Right atrium auricular region (tissue), 2 donors: ENCODE measurements at places on chromosomes 6 and 20. TPM values are rescaled to one million over a fixed set of nuclear protein-coding genes. Genes with fewer than 3 reads are reported as not detected.

The FAM83B gene
- 19.6 TPM for total RNA-seq

DNA sequence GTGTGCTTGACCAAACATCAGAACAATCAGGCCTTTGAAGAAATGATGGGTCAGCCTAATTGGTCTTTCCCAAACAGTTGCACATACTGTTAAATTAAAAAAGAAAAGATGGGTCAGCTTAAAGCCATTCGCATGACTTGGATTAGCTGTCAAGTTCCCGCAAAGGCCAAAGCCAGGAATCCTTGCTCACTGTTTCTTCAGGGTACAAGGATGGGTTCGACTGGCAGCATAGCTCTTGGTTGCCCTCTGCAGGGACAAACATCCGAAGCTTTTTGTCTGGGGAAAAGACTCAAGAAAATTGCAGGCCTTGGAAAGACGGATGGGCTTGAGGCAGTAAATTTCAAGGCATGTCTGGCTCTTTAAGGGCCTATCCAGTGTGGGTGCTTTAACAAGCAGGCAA lies 168.0 kb downstream of the HDGFL1 start:
- peak; percentile 59 for DNase-seq

DNA sequence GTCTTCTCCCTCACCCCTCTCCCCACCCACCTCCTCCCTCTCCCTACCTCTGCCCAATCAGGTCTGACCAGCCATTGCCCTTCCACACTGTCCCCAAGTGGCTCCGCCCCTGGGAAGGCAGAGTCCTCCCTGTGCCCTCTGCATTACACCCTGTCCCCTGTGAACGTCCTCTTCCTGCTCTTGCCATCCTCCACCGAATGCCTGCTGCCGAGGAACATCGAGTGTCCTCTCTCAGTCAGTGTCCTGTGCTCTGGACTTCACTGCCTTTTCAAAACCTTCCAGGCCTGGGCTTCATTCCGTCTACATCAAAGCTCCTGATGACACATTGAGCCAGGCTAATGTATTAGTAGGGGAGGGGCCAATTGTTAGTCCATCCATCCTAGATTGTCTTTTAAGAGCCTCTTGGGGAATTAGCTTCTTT lies 3.3 kb upstream of the PACSIN1 start:
- peak; percentile 60 for DNase-seq

DNA sequence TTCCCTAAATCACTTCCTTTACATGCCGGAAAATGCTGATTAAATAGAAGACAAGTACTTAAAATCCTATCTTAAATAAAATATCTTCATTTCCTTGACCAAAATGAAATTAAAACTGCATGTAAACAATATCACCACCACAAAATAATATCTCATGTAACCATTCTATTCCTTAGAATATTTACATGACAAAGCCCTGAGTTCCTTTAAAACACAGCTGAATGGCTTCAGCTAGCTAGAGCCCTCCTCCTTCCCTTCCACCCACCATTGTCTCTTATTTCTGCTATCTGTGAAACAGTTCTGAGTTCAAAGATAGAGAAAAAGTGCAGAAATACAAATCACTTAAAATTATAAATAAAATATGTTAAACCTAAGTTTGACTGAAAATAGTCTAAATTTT lies 103.1 kb downstream of the HIVEP2 start:
- no peak for DNase-seq

DNA sequence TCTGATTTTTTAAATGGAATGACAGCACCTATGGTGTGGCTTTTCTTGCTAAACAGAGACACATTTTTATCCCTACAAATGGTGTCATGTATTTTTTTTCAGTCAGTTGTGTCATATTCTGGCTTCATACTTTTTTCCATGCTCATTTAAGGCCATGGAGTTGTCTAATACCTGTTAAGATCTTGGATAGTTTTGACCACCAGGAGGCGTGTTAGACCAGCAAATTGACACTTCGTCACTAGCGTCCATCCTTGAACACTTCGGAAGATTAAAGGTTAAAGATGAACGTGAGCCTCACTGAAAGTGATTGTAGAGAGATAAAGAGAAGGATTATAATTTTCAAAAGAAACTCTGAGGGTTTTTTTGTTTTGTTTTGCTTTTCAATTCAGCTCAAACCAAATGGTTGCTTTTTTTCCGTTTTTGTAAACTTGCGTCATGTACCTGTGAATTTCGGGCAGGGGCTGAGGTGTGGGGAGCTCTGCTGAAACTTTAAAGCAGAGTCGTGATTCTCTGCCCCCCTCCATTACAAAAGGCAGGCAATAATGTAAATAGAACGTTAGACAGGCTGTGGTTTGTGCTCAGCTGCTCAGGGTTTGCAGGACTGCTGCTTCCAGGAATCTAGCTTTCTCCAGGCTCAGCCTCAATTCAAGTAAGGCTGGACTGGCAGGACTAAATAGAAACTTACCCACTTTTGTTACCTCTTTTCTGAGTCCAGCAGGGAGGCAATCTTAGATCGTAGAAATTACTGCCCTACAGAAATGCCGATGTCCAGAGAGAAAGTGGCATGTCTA lies 245.1 kb downstream of the FOXA2 start:
- no peak for DNase-seq

- no peak for DNase-seq
Measured at GRCh38 chr20:45400346-45401031, 7.6 kb upstream of the DBNDD2 start.

DNA sequence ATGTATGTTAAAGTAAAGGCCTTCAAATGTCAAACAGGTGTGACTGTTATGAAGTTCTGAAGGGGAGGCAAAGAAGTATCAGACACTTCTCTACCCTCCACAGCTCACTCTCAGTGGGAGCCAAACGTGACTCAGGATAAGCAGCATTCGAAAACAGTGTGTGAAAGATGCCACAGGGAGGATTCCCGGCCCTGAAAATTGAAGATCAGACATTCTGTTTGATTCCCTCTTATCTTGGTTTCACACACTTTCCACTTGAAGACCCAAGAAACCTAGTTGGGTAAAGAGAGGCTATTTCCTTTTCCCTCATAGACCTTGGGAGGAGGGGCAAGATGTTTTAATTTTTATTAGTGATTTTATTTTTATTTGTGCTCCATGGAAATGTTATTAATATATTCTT lies 164.2 kb upstream of the SUPT3H start:
- no peak for DNase-seq

DNA sequence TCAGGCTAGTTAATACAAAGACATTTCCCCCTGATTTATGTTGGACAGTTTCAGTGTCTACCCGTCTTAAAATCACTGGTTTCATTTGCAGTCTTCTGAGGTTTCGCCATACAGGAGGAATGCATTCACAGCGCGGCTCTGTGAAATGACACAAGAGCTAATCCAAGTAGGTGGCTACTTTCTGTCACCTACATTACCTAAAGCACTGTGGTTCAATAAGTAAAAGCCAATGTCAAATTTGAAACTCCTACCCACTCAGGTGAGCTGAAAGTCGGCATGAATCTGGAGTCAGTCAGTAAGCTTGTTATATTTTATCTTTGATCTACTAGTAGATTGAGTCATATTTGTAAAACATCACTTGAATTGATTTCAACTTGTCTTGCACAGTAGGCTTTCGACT lies 370.8 kb downstream of the LAMA2 start:
- DNase-seq = no peak
